ENCODE measurements at places on chromosomes 3 and 15.

GRCh38 chr3:49248840-49249227, 28.2 kb downstream of the C3orf62 start:
- no peak for DNase-seq

DNA sequence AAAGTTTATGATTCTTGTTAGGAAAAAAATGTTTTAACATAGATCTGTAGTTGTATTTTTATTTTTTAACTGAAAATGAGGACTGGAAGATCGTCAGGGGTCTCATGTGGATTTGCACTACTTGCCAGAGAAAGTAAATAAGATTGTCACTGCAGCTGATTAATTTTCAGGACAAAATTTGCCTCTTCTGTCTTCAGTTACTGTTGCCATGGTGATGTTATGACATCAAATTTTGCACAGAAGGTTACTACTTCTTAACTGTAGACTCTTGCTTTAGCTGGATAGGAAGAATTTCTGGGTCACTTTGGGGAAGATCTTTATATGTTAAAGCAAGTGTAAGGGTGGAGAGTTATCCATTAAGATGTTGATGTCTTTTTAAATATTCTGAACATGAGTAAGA, 82.2 kb upstream of the WDR72 start:
- no peak for DNase-seq

- no peak for DNase-seq
Observed at GRCh38 chr3:42936157-42936981, 30.4 kb downstream of the ZNF662 start.

GRCh38 chr3:32240159-32240545, 1.7 kb downstream of the CMTM8 start:
- peak; percentile 25 for DNase-seq

GRCh38 chr15:81069909-81070308, 64.2 kb upstream of the CFAP161 start:
- DNase-seq = no peak

GRCh38 chr3:77042882-77043281, 3.0 kb downstream of the ROBO2 start:
- DNase-seq = no peak

GRCh38 chr15:91456921-91457320, 356.9 kb downstream of the SV2B start:
- no peak for DNase-seq

DNA sequence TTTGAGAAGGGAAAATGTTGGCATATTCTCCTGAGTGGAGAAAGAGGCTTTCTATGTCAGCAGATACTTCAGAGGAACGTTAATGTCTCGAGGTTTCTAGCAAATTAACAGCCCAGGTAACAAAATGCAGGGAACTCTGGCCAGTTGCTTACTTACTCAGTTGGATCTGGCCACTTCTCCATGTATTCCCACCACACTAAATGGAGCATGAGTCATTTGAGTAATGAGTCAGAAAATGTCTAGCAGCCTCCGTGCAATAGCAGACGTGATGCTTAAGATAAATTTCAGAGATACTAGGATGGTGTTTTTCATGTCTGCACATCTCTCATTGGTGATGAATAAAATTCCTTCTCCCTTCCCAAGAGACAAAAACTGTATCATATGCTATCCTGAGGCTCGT, 671.5 kb downstream of the FHIT start:
- DNase-seq = no peak

- DNase-seq = no peak
Observed at GRCh38 chr15:85749261-85750151, 45.2 kb downstream of the KLHL25 start.

DNA sequence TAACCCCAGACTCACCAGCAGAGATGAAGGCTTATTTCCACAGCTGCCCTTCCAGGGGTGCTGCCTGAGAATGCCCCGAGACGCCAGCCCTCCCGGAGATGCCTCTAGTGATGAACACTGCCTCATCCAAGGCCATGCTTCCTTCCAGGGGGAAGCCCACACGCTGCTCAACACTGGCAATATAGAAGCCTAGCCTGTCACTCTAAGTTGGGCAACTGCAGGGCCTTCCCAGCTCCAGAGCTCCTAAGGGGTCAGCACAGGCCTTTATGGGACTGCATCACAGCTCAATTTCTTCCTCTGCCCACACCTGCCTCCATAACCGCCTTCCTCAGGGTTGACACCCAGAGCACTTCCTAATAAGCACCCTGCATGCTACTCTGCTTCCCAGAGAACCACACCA, 217.7 kb downstream of the ABHD5 start:
- DNase-seq = no peak
